SK-N-SH (cell line): ENCODE measurements at places on chromosomes 6 and 20. TPM values are rescaled to one million over a fixed set of nuclear protein-coding genes. Genes with fewer than 3 reads are reported as not detected.

- H3K36me3 ChIP-seq = no peaks in the 10 kb centered on the region
- H3K4me1 ChIP-seq = peaks cover 7% of the 10 kb centered on the region; the same call in 1 of the 2 replicates
- H3K27me3 ChIP-seq = no peaks in the 10 kb centered on the region
- no peak overlapping the region for H3K4me3 ChIP-seq
- H3K27ac ChIP-seq = no peak overlapping the region
These were observed 12.7 kb upstream of the SMOC2 start for GRCh38 chr6:168428052-168428826.

DNA sequence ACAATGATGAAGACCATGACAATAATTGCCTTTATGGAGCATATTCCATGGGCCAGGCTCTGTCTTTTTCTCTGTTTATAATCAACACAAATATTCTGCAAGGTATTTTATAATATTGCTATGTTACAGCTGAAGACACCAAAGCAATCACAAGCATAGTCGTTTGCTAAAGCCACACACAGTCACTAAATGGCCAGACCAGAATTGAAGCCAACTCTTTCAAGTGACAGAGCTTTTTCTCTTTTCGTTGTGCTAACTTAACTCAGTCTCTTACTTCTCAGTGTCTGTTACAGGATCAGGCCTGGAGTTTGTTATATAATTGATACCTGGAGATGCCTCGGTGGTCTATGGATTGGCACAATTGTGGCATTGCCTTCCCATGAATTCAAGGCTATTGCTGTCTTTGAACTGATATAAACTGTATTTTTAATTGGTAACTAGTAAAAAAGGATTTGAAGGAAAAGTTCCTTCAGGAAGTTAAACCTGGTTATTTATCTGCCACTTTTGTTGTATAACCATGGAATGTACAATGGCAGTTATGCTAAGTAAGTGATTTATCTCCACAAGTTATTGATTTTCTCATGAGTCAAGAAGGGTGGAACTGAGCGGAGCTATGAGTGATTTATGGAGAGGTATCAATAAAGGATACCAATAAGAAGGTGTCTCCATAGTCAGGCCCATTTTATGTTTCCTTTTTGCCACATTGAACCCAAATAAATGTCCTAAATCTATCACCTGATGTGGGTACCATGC is 67.6 kb downstream of the PFDN4 start:
- H3K27me3 ChIP-seq = no peaks in the 10 kb centered on the region
- no peak for DNase-seq
- no peak overlapping the region for H3K4me3 ChIP-seq
- H3K36me3 ChIP-seq = no peaks in the 10 kb centered on the region

GRCh38 chr6:144809120-144809519 is 524.0 kb downstream of the UTRN start:
- DNase-seq = no peak
- no peak overlapping the region for H3K27ac ChIP-seq
- peaks cover 12% of the 10 kb centered on the region for H3K4me1 ChIP-seq
- no peaks in the 10 kb centered on the region for H3K27me3 ChIP-seq

DNA sequence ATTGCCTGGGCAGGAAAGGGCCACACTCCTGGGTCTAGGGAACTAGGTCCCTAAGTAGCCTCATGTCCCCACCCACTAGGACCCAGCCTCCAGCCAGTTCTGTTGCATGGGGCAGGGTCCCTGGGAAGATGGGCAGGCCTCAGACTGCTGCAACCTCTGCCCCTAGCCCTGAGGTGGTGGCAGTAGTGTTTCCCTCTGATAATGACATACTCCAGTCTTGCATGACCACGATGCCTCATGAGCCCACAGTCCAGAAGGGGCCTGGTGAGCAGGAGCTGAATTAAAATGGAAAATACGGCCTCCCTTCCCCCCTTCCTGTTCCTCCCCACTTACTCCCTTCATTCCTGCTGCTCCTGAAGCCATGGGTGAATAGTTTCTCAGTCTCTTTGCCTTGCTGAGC is 36.0 kb upstream of the SCRT2 start:
- no peak overlapping the region for H3K27ac ChIP-seq
- no peak for DNase-seq
- H3K4me1 ChIP-seq = no peaks in the 10 kb centered on the region

GRCh38 chr6:156804402-156804801 is 27.2 kb downstream of the ARID1B start:
- no peak overlapping the region for H3K27ac ChIP-seq
- H3K27me3 ChIP-seq = no peaks in the 10 kb centered on the region
- DNase-seq = no peak
- H3K4me3 ChIP-seq = no peak overlapping the region

- H3K27ac ChIP-seq = no peak overlapping the region
- H3K4me3 ChIP-seq = no peak overlapping the region
- H3K27me3 ChIP-seq = no peaks in the 10 kb centered on the region
- DNase-seq = no peak
- no peaks in the 10 kb centered on the region for H3K36me3 ChIP-seq
These were observed 147.6 kb upstream of the TAB2 start for GRCh38 chr6:149169761-149170511.

GRCh38 chr20:20638878-20639277 is 73.6 kb downstream of the RALGAPA2 start:
- H3K27me3 ChIP-seq = no peaks in the 10 kb centered on the region
- DNase-seq = no peak
- H3K4me1 ChIP-seq = peaks cover 6% of the 10 kb centered on the region
- no peak overlapping the region for H3K27ac ChIP-seq

KIF25 gene
- not detected in 2 replicates for polyA plus RNA-seq

JPH2 gene
- polyA plus RNA-seq = 0.67 and 0.75 TPM in 2 replicates
